Body of pancreas (tissue), 4 donors: ENCODE measurements at places on chromosomes 2 and 18.

DNA sequence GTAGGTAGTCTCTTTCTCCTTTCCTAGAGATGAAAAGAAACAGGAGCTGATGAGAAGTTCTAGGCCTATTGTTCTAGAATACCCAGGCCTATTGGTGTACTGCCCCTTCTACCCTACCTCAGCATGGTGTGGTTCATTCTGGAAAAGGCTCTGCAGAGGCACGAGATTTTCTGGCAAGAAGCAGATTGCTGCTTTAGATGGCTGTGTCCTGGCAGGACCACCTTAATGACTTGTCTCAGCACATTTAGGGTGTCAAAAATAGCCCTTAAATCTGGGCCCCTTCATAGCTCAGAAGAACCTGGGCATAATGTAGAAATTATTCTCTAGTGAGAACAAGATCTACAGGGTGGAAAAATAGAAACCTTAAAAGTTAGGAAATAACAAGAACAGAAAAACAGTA, 87.9 kb downstream of the BCL2L11 start:
- DNase-seq, result no peak

DNA sequence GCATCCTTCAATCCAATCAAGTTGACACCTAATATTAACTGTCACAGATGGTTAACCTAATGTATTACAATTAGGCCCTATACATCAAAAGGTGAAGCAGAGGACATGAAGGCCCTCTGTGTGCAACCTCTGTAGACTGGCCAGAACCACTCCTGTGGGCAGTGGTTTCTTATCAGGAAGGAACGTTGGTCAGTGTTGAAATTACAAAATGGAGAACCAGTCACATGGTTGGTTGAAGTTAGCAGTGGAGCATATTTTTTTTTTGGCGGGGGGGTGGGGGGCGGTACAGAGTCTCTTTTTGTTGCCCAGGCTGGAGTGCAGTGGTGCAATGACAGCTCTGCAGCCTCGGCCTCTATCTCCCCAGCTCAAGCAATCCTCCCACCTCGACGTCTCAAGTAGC, 19.8 kb downstream of the RNU2-63P start:
- DNase-seq, result no peak

GRCh38 chr2:85053802-85054201, 79.4 kb upstream of the TCF7L1 start:
- no peak for DNase-seq

- DNase-seq, result no peak
Observed at GRCh38 chr2:207437524-207438143, 92.1 kb upstream of the CREB1 start.

- DNase-seq, result no peak
Observed at GRCh38 chr2:126586317-126586716, 69.6 kb upstream of the GYPC start.
